ENCODE measurements at places on chromosomes 2 and 18. TPM values are rescaled to one million over a fixed set of nuclear protein-coding genes. Genes with fewer than 3 reads are reported as not detected.

The TGFA gene
- total RNA-seq: 0.18 TPM

The SEPTIN10 gene
- total RNA-seq: 5.8 TPM

The ZSWIM2 gene
- total RNA-seq: not detected

DNA sequence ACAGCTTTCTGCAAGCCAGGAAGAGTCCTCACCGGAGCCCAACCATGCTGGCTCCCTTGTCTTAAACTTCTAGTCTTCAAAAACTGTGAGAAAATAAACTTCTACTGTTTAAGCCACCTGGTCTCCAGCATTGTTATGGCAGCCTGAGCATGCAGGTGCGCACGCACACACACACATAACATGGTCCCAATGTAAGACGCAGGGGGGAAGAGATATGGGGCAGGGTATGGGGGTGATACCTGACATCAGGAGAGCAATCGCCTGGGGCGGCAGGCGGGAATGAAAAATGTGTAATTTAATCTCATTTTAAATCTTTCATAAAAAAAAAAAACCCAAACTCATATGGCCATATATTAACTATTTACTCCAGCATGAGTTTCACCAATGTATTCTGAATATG lies 18.0 kb downstream of the HJURP start:
- DNase-seq: no peak
- H3K36me3 ChIP-seq: peaks cover 57% of the 10 kb centered on the region
- no peaks in the 10 kb centered on the region for H3K27me3 ChIP-seq
- H3K4me1 ChIP-seq: peaks cover 14% of the 10 kb centered on the region
- no peak overlapping the region for H3K4me3 ChIP-seq
- H3K27ac ChIP-seq: no peak overlapping the region

DNA sequence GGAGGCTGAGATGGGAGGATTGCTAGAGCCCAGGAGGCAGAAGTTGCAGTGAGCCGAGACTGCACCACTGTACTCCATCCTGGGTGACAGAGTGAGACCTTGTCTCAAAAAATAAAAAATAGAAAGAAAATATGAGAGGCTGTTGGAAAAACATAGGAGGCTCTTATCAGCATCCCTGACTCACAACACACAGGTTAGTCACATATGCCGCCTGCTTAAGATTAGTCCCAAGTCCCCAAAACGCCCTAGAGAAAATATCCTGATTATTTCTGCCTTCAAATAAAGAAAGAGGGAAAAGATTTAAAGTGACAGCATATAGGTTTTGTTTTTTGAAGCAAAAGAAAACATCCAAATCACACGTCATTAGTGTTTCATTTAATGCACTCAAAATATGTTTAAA lies 29.8 kb upstream of the GALM start:
- DNase-seq: no peak
- H3K27ac ChIP-seq: no peak overlapping the region
- no peaks in the 10 kb centered on the region for H3K36me3 ChIP-seq

Measured in activated CD4-positive, alpha-beta T cell treated with anti-CD3 and anti-CD28 coated beads for 36 hours (primary cell).